ENCODE measurements at places on chromosomes 2 and 18.

DNA sequence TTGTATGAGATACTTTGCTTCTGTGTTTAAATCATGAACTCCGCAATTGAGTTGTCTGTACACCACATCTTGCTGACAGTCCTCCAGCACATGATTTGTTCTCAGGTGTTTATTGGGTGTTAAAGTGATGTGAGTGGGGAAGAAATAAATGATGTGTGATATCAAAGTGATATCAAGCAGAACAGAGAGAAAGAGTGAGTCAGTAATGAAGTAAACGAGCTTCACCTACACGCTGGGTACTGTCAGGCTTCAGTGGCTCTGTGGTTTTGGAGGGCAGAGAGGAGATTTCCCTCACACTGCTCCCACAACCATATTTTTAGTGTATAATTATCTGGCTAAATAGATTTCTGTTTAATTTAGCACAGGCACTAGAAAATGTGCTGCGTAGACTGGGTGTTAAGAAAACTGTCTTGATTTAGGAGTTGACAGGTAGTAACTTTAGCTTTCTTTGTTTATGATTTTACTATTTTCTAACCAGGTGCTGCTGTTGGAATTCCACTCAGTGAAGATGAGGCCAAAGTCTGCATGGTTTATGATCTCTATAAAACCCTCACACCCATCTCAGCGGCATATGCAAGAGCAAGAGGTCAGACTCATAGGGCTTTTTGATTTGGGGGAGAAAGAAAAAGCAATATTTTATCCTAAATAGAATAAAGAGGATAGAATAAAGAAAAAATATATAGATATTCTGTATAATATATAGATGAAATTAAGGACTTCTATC, 21.2 kb downstream of the ATIC start:
- DNase-seq = no peak

GRCh38 chr2:18949871-18950270, 360.5 kb upstream of the NT5C1B start:
- DNase-seq = no peak

DNA sequence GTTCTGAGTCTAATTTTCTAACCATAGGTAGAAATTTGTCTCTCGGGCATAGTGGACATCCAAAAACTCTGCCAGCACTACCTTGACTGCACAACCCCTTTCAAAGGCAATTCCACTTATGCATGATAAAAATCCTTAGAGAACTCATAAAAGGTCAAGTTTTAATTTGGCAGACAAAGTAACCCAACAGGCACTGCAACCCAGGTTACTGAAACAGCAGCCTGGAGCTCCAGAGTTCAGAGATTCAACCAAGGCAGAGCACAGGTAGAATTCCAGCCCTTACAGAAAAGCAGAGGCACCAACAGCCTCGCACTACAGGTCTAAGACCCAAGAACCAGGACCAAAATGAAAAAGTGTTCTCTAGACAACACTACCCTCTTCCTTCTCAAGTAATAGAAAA, 1.8 kb downstream of the DTNB start:
- no peak for DNase-seq

GRCh38 chr18:12159446-12159845, 65.8 kb downstream of the ANKRD62 start:
- no peak for DNase-seq

DNA sequence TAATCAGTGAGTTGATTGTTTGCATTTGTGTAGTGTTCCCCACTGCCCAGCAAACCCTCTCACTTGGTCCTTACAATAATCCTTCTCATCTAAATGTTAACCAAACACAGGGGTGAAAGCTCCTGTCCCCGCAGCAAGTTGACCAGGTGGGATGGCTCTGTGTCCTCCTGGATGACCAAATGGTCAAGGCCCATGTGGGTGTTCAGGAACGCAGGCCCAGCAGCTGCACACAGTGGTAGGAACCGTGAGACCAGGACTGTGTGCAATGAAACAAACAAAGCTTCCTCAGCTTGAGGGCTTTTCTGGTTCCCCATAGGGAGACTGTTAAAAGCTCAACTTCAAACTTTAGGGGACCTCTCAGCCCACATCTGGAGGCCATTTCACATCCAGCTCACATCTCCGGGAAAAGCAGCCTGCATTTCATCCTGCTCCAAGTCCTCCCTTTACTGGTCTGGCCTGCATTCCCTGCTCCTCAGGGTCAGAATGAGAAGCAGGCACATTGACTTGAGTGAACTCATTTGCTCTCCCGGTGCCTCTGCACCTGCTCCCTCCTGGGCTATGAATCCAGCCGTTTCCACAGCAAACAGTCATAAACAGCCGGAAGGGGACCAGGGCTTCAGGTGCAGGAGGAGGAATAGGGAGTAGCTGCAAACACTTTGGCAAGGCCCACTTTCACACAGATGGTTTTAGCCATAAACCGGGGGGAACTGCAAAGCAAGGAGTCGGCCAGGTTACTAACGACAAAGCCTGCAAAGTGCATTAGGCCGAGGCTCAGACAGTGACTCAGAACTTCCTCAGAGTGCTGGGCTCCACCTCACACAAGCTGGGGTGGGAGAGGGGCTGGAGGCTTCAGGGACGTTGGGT, 144.7 kb downstream of the CAPN13 start:
- no peak for DNase-seq

DNA sequence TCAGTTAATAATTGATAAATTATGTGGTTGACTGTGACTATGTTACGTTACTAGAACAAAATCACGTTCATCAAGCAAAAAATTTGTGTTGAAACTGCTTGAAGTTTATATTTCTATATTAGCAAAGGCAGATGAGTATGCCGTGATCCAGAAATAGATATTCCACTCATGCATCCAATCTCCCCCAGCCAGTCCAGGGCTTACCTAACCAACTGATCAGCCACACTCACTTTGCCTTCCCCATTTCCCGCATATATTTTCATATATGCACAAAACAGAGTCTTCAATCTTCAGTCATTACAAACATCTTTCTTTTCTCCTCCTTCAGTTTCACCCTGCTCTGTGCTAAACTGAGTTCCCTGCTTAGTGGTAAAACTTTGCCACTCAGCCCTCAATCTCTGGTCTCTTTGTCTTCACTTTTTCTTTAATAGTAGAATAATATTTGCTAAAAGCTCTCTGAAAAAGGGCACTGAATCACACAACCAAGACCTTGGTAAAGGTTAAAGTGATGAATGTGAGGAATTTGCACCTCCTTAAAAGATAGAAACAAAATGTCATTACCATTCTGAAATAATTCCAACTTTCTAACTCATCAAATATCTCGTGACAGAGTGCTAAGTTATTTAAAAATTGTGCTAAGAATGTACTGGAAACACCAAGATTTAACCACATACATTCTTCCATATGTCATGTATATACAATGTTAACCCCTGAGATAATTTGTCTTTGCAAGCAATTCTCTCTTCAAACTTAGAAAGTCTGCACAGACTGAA, 893.2 kb upstream of the CRIM1 start:
- no peak for DNase-seq

DNA sequence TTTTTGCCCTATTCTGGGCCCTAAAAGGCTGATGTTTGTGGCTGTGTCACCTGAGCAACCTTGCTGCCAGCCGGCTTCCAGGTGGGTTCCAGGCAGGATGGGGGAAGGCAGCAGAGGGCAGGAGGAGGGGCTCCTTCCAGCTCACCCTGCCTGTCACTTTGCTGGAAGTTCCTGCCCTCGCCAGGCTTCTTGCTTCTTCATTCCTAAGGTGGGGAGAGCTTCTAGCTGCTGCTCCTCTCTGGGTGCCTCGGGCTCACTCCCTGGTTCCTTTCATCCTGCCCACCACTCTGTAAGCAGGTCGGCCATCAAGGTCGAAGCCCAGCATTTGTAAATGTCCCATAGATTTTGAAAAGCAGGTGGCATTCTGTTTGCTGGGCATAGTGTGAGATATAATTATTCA, 249.4 kb upstream of the HS6ST1 start:
- no peak for DNase-seq
